Activated CD8-positive, alpha-beta T cell treated with anti-CD3 and anti-CD28 coated beads for 36 hours (primary cell): ENCODE measurements at places on chromosomes 4 and X. TPM values are rescaled to one million over a fixed set of nuclear protein-coding genes. Genes with fewer than 3 reads are reported as not detected.

DNA sequence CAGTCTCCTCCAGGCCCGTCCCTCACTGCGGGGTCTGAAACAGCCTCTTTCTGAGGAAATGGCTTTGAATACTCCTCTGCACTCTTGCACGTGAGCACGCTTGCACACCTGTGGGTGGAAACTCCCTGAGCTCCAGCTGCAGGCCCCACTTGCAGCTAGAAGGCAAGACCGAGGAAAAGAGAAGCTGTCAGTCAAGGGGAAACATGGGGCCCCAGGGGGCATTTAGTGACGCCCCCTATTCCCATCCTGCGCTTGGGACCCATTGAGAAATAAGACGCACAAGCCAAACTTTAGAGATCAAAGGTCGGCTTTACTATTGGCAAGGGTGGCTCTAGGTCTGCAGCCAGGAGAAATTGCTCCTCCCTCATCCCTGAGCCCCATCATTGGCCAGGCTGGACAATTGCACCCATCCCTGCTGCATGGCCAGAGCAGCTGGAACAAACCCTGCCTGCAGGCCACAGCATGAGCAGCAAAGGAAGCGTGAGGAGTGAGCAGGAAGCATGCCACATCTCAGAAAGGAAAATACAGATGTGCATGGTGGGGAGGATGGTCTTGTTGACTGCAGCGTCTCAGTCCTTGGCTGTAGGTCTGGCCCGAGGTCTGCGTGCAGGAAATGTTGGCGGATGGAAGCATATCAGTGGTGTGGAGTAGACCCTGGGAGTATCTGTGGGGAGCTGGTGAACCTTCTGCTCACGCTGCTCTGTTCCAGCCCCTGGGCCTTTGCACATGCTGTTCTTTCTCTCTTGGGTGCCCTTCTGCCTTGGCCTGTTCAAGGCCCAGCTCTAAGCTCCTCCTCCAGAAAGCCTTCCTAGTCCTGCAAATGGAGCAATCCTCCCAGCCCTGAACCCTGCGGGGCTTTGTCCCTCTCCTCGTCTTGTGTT, 93.9 kb downstream of the PSAPL1 start:
- no peak overlapping the region for H3K4me3 ChIP-seq
- H3K27me3 ChIP-seq: no peaks in the 10 kb centered on the region
- no peaks in the 10 kb centered on the region for H3K4me1 ChIP-seq
- DNase-seq: no peak
- H3K36me3 ChIP-seq: no peaks in the 10 kb centered on the region

DNA sequence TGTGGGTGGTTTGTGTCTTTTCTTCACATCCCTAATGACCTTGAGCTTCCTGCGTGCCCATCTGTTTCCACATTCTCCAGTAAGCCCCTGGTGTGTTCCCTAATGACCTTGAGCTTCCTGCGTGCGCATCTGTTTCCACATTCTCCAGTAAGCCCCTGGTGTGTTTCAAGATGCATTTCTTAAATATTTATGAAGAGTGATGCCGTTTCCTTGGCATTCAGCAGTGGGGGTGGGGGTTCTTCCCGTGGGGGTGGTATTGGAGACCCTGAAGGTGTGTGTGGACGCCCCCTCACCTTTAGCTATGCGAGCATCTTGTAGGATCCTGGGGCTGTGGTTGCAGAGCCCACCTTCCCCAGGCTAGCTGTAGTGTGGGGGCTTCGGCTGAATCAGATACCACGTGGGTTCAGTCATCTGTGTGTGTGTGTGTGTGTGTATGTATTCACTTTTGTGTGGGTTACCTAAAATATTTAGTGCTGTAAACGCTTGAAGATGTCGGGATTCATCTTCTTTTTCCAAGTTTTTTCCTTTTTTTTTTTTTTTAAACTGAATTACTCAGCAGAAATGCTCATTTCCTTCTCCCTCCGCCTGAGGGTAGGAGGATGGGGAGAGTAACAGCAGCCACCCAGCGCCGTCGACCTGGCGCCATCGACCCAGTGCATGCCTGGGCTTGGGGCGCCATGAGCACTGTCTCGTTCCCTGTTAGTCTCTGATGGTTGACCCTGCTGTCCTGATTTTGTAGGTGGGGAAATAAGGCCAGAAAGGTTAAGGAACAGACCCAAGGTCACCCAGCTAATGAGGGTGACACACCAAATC, 9.9 kb downstream of the NSG1 start:
- no peak overlapping the region for H3K4me3 ChIP-seq
- H3K27me3 ChIP-seq: no peaks in the 10 kb centered on the region
- no peak overlapping the region for H3K27ac ChIP-seq
- H3K4me1 ChIP-seq: peaks cover 6% of the 10 kb centered on the region
- no peak for DNase-seq

- DNase-seq: no peak
- H3K4me1 ChIP-seq: peaks cover 11% of the 10 kb centered on the region
- no peak overlapping the region for H3K4me3 ChIP-seq
- H3K36me3 ChIP-seq: no peaks in the 10 kb centered on the region
Measured at GRCh38 chr4:69828828-69829227, 31.1 kb downstream of the SULT1E1 start.

- H3K27ac ChIP-seq: no peak overlapping the region
- DNase-seq: no peak
- no peaks in the 10 kb centered on the region for H3K27me3 ChIP-seq
- H3K4me1 ChIP-seq: no peaks in the 10 kb centered on the region
Measured at GRCh38 chr4:102163404-102164140, 181.7 kb downstream of the SLC39A8 start.

DNA sequence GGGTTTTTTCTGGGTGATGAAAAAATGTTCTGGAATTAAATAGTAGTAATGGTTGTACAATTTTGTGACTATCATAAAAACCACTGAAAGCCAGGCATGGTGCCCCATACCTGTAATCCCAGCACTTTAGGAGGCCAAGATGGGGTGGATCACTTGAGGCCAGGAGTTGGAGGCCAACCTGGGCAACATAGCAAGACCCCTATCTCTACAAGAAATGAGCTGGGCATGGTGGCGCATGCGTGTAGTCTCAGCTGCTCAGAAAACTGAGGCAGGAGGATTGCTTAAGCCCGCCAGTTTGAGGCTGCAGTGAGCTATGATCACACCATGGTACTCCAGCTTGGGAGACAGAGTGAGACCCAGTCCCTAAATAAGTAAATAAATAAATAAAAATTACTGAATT, 58.3 kb upstream of the TMEM131L start:
- no peak overlapping the region for H3K27ac ChIP-seq
- DNase-seq: no peak
- no peaks in the 10 kb centered on the region for H3K4me1 ChIP-seq

GRCh38 chr4:26793735-26794134, 66.9 kb upstream of the STIM2 start:
- no peak overlapping the region for H3K4me3 ChIP-seq
- H3K36me3 ChIP-seq: no peaks in the 10 kb centered on the region
- H3K27me3 ChIP-seq: no peaks in the 10 kb centered on the region
- DNase-seq: no peak
- H3K27ac ChIP-seq: no peak overlapping the region
- peaks cover 2% of the 10 kb centered on the region for H3K4me1 ChIP-seq

DNA sequence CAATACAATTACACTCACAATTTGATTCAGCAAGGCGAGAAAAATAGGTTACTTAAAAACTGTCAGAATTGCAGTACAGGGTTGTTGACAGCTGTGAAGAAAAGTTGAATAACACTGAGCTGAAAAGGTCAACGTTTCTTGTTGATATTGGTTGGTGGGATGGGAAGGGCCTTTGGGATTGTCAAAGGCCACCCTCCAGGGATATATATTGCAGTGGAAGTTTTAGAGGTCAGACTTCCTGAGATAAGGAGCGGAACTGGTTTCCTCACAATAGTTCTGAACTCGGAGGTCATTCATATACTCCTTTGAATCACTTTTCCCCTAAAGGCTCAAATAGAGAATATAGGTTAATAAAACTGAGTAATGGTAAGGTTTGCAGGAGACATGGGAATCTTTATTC, 417.2 kb downstream of the RAPGEF2 start:
- no peak overlapping the region for H3K4me3 ChIP-seq
- H3K27me3 ChIP-seq: no peaks in the 10 kb centered on the region
- H3K4me1 ChIP-seq: no peaks in the 10 kb centered on the region
- no peaks in the 10 kb centered on the region for H3K36me3 ChIP-seq
- no peak for DNase-seq
- H3K27ac ChIP-seq: no peak overlapping the region

SLIT2 gene
- total RNA-seq: not detected

TMEM150C gene
- not detected for total RNA-seq

GRCh38 chrX:15761564-15762191, 23.6 kb downstream of the CA5B start:
- peaks cover 6% of the 10 kb centered on the region for H3K36me3 ChIP-seq
- peaks cover 35% of the 10 kb centered on the region for H3K4me1 ChIP-seq
- H3K27me3 ChIP-seq: no peaks in the 10 kb centered on the region

GRCh38 chrX:14351611-14352303, 177.6 kb upstream of the GLRA2 start:
- H3K27me3 ChIP-seq: no peaks in the 10 kb centered on the region
- no peak overlapping the region for H3K27ac ChIP-seq
- H3K4me1 ChIP-seq: peaks cover 2% of the 10 kb centered on the region
- no peaks in the 10 kb centered on the region for H3K36me3 ChIP-seq
- no peak for DNase-seq
- H3K4me3 ChIP-seq: no peak overlapping the region

DNA sequence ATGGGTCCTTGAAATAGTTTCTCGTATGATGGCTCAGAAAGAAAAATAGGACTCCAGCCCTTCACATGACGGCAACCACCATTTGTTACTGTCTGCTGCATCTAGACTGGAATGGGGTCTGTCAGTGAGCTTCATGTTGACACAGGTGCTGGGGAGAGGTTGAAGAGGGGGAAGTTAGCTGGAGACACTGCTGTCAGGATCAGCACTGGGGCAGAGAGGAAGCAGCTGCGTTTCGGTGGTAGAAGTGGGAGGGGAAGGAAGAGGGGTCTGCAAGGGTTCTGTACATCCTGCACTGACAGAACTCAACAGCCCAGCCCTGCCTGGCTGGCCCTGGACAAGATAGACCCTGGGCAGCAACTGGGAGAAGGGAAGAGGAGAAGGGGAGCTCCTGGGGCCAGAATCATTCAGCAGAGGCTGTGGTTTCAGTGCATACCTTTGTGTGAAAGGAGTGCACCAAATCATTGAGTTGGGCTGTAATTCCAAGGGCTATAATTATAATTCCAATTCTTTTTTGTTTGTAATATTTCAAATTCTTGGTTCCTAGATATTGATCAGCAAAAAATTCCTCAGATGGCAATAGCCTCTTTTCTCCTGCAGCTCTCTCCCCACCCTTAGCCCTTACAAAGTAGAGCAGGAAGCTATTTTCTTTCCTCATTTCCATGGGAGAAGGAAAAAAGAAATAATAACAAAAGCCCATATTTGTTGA, 119.4 kb upstream of the C1GALT1C1 start:
- DNase-seq: no peak
- no peaks in the 10 kb centered on the region for H3K27me3 ChIP-seq
- peaks cover 2% of the 10 kb centered on the region for H3K36me3 ChIP-seq
- no peak overlapping the region for H3K4me3 ChIP-seq

DNA sequence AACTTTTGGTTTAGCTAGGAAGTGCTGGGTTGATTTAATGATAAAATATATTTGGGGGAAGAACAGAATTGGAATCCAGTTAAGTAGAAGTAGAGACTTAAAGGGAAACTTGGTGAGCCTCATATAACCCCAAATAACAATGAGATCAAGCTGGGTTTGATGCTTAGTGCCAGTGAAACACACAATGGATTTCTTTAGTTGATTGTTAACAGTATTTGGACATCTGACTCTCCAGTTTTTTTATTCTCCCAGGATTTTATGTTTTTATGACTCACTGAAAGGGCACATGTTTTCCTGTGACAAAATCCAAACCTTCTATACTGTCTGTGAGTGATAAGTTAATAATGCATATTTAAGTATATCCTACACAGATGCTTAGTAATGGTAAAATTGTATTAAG, 2.7 kb upstream of the NEUROG2 start:
- DNase-seq: no peak
- H3K27ac ChIP-seq: no peak overlapping the region
- H3K4me1 ChIP-seq: peaks cover 55% of the 10 kb centered on the region

GRCh38 chr4:73681776-73682175, 58.6 kb upstream of the CXCL8 start:
- no peaks in the 10 kb centered on the region for H3K27me3 ChIP-seq
- H3K36me3 ChIP-seq: no peaks in the 10 kb centered on the region
- no peak overlapping the region for H3K4me3 ChIP-seq
- no peaks in the 10 kb centered on the region for H3K4me1 ChIP-seq
- H3K27ac ChIP-seq: no peak overlapping the region

- no peak overlapping the region for H3K27ac ChIP-seq
- no peak overlapping the region for H3K4me3 ChIP-seq
- no peaks in the 10 kb centered on the region for H3K4me1 ChIP-seq
- H3K27me3 ChIP-seq: no peaks in the 10 kb centered on the region
- DNase-seq: no peak
- H3K36me3 ChIP-seq: no peaks in the 10 kb centered on the region
Measured at GRCh38 chr4:14008494-14008893, 381.0 kb upstream of the BOD1L1 start.

- H3K4me1 ChIP-seq: peaks cover 9% of the 10 kb centered on the region
- DNase-seq: no peak
- H3K4me3 ChIP-seq: no peak overlapping the region
- H3K27me3 ChIP-seq: peaks cover 6% of the 10 kb centered on the region
Measured at GRCh38 chrX:135432881-135433521, 11.3 kb downstream of the SMIM10L2A start.

GRCh38 chr4:92060333-92060732, 243.4 kb upstream of the GRID2 start:
- no peaks in the 10 kb centered on the region for H3K36me3 ChIP-seq
- H3K27me3 ChIP-seq: no peaks in the 10 kb centered on the region
- H3K4me3 ChIP-seq: no peak overlapping the region

- no peaks in the 10 kb centered on the region for H3K36me3 ChIP-seq
- no peak overlapping the region for H3K27ac ChIP-seq
- DNase-seq: no peak
Measured at GRCh38 chr4:112113864-112114263, 31.4 kb upstream of the FAM241A start.

DNA sequence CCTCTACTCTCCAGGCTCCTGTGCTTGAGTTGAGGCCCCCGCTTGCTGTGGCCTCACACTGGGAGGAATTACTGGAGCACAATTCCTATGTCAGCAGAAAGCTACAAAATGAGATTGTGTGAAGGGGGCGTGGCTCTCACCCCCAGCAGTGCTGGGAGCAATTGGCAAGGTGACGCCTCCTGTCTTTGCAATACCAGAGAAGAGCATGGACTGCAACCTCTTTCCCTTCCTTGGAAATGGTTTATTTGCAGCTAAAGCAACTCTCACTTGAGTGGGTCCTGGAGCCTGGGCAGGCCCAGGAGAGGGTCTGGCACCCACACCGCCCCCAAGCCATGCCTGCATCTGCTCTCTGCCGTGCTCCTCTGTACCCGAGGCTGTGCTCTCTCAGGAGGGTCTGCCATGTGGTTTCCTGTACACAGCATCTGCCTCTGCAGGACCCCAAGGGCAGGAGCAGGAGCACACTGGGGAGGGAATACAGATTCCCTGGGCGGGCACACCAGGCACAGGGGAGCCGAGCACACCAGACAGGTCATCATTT, 32.9 kb upstream of the HGFAC start:
- DNase-seq: no peak
- H3K36me3 ChIP-seq: no peaks in the 10 kb centered on the region
- H3K4me3 ChIP-seq: no peak overlapping the region
- no peak overlapping the region for H3K27ac ChIP-seq
